PC-3 (cell line): ENCODE measurements at places on chromosomes 5 and 9.

DNA sequence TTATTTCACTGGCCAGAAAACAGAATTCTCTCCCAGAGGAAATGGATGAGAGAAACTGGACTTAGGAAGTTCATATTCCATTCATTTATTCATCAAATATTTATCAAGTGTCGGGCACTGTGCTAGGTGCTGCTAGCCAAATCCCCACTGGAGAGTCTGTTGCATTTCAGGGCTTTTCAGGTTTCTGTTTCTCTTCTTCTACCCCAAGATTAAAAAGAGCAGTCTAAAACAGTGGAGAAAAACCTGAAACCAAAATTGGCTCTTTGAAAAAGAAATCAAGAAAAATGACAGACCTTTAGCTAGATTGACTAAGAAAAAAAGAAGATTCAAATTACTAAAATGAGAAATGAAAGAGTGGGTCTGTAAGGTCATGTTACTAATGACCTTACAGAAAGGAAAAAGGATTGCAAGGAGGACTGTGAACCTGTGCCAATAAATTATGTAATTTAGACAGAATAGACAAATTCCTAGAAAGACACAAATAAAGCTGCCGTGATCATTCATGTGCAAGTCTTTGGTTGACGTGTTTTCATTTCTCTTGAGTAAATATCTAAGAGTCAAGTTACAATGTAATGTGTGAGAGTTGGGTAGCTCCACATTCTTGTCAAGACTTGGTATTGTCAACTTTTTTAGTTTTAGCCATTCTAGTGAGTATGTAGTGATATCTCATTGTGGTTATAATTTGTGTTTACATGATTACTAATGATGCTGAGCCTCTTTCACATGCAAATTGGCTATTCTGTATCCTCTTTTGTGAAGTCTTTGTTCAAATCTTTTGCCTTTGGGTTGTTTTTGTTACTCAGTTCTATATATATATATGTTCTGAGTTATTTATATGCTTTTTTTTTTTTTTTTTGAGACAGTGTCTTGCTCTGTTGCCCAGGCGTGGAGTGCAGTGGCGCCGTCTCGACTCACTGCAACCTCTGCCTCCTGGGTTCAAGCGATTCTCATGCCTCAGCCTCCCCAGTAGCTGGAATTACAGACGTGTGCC, 23.7 kb downstream of the SNX30 start:
- no peak for DNase-seq

- no peak for DNase-seq
These were observed 6.2 kb downstream of the TBC1D9B start for GRCh38 chr5:179901462-179901861.

- DNase-seq, result no peak
These were observed 160.6 kb downstream of the TAF11L14 start for GRCh38 chr5:17794815-17795214.

DNA sequence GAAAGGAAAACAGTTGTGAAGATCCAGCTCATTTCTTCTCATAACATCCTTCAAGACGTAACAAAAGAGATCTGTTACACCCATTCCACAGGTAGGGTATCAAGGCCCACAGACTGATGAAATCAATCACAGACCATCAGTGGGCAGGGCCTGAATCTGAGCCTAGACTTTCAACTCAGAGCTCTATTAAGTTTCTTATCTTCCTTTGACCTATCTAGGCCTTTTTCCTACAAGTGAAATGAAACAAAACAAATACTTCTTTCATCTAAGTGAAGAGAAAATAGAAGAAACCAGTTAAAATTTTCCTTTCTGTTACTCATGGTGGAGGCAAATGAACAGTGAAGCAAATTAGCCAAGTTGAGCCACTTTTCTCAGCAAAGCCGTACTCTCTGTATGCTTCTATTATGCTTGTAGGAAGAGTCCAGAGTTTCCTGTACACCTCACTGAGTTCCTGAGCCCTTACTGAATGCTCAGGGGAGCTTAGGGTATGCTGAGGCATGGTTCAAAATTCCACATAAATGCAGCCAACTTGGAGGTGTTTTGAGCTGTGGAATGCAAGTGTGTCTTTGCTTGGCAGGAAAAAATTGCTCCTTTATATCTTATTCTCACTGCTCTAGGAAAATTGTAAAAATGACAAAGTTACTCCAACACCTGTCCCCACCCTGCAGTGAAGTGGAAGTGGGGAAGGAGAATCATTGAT, 91.9 kb downstream of the FEM1C start:
- no peak for DNase-seq

DNA sequence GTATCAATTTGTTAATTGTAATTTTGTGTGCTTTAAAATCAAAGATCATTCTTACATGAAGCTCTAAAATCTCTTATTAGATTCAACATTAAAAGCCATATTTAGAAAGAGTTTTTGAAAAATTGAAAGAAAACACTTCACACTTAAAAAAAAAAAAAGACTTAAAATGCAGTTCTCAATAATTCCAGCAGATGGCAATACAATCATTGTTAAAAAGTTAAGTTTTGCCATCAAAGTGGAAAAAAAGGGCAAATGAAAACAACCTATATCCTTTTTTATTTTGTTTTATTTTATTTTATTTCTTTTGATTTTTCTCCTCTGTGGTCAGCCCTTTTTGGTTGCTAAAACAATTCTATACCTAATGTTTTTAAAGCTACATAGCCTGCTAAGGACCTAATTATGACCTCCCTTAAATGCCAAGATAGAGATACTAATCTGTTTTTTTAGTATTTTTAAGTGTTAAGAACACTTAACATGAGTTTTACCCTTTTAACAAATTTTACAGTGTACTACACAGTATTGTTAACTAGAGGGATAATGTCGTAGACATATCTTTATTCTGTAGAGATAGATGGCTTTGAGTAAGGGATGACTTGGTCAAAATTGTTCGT, 154.2 kb upstream of the DAB2 start:
- peak; percentile 65 for DNase-seq

- DNase-seq, result no peak
These were observed 3.2 kb upstream of the ENHO start for GRCh38 chr9:34526026-34526425.

DNA sequence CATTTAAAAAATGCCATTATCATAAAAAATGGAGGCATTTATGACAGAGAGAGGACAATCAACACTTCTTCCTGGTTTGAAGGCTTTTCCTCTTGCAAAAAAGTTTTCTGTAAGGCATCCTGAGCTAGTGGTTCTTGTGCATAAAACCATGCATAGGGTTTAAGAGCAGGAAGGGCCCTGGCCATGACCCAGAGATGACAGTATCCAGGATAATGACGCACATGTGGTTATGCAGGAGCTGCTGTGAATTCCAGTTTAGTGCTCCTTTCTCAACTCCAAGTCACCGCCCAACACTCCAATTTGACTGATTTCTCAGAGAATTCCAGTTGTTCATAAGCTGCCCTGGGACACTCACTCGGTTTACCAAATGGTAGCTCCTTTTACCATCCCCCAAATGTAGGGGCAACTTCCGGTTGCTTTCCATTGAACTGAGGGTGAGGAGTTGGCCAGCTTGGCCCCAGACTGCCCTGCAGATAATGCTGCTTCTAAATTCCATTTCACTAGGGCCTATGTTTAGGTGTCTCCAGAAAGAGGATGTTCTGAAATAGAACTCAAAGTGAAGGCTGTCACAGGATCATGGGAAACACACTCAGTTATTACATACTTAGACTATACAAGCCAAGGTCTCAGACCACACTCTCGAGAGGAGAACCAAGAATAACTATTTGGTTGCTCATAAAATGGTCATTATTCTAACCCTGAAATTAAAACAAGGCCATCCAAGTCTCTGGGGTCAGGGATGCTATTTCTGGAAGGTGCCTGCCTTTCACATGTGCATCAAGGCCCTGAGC, 179.1 kb downstream of the SLIT3 start:
- peak; percentile 41 for DNase-seq

GRCh38 chr9:133493428-133493827, 14.5 kb upstream of the SLC2A6 start:
- no peak for DNase-seq

DNA sequence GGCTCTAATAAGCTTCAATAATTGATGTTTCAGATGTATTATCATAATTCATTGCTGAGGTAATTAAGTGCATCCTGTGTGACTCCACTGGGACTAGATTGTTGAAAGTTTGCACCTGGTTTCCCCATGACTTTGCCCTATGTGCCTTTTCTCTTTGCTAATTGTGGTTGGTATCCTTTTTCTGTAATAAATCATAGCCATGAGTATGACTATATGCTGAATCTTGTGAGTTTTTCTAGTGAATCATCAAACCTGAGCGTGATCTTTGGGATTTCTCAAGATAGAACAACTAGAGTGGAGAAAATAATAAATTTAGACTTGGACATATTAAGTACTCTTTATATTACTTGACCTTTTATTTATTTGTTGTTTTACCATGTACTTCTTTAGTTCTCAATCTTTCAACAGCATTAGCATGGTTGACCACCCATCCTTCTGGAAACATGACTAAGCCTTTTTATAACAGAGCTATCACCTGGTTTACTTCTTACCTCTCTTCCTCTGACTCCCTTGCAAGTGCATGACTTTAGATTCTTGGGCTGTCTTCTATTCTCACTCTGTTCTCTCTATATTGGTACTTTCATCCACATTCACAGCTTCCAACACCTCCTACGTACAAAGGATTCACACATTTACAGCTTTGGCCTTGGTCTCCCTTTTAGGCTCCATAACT, 239.6 kb upstream of the TAS2R1 start:
- DNase-seq, result peak; percentile 97

DNA sequence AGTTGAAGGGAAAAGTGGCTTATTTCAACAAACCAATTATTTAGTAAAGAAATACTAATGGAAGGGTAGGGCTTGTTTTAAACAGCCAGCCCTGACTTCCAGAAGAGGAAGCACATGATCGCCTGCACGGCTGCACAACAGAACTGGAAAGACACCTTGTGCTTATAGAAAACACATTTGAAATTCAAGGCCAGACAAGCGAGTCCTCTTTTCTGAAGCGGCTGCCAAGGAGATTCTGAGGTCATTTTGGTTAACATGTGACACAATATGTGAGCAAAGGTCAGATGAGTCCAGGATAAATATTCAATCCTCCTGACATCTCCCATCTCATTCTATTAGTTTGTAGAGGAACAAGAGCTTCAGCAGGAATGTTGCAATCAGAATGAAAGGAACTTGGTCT, 461.4 kb upstream of the ST8SIA4 start:
- no peak for DNase-seq

GRCh38 chr5:1704266-1704665, 95.4 kb downstream of the MRPL36 start:
- DNase-seq, result no peak

- peak; percentile 82 for DNase-seq
These were observed 33.5 kb downstream of the SPEF2 start for GRCh38 chr5:35651002-35651756.

GRCh38 chr9:31573561-31573960, 810.9 kb upstream of the ACO1 start:
- no peak for DNase-seq

DNA sequence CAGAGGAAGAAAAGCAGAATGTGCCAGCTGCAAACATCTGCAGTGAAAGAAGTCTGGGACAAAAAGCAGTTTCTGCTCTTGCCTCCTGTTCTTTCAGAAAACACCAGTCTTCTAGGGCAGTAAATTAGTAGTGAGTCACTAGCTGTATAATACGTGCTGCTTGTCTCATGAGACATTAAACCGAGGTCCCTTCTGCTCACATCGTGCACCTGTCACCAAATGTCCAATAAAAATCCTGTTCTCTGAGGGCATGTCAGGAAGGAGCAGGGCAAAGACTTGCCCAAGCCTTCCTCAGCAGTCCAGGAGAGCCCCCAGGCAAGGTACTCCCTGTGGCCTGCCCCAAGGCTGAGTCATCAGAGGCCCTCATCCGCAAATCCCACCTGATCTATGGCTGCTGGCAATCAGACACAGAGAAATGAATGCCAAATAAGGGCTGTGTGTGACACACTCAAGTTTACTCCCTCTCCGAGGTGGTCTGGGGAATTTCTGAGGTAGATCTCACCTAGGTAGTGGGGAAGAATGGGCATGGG, 255.3 kb upstream of the SMARCA2 start:
- DNase-seq, result peak; percentile 16

GRCh38 chr5:1110307-1111240, 1.3 kb downstream of the SLC12A7 start:
- DNase-seq, result peak; percentile 12

GRCh38 chr9:77808751-77809081, 160.6 kb upstream of the GNA14 start:
- DNase-seq, result peak; percentile 4

DNA sequence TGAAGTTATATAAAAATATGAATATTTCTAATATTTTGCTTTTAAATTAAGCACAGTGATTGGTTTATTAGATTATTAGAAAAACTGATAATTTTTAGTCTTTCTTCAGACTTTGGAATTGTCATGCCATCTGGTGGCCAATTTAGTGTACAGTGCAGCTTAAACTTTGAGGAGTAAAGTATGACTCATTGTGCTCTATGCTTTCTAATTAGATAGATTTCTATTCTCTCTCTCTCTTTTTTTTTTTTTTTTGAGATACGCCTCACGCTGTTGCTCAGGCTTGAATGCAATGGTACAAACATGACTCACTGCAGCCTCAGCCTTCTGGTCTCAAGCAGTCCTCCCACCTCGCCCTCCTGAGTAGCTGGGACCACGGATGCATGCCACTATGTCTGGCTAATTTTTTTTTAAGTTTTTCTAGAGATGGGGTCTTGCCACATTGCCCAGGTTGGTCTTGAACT, 42.1 kb upstream of the GPR21 start:
- DNase-seq, result peak; percentile 66

DNA sequence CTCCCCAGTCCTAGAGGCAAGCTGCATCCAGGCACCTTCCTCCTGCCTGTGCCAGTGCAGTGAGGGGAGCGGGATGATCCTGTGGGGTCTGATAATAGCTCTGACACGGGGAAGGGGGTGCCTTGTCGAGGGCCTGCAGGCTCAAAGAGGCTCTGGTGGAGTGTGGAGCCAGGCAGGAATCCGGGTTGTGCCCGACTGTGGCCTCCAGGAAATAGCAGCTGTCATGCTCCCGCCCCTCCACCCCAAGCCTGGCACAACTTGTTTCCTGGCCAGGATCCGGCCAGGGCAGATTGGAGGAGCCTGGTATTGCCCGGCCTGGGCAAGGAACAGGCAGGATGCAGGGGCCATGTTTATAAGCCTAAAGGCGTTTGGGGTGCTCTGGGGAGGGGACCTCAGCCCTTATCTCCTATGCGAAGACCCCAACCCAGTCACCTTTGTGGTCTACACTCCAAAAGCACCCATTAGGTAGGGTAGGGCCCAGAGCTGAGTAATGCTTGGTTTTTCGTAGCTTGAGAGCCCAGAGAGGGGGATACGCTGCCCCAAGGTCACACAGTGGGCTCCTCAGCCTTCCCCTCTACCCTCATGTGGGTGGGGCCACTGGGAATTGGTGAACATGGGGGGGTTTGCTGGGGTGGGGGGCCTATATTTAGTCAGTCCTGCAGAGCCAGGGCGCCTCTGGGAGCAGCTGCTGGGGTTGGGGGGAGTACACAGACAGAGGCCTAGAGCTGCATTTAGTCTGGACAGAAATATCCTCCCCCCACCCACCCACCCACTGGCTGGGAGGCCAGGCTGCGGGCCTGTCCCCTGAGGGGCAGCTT, 12.2 kb downstream of the CXXC5 start:
- peak; percentile 82 for DNase-seq

- DNase-seq, result no peak
These were observed 887.0 kb downstream of the NR2F1-AS1 start for GRCh38 chr5:92694067-92694466.

- DNase-seq, result peak; percentile 20
These were observed 3.9 kb upstream of the BTNL9 start for GRCh38 chr5:181035991-181036815.
